ENCODE measurements at places on chromosomes 7 and 10.

DNA sequence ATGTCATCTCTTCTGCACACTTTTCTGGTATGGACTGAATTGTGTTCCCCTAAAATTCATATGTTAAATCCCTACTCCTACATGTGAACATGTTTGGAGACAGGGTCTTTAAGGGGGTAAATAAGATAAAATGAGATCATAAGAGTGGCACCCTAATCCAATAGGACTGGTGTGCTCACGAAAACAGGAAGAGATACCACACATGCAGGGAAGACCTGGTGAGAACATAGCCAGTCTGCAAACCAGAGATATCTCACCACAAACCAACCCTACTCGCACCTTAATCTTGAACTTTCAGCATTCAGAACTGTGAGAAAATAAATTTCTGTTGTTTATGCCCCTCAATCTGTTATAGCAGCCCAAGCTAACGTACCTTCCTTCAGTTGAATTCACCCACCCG, 51.8 kb downstream of the VWDE start:
- DNase-seq: no peak

DNA sequence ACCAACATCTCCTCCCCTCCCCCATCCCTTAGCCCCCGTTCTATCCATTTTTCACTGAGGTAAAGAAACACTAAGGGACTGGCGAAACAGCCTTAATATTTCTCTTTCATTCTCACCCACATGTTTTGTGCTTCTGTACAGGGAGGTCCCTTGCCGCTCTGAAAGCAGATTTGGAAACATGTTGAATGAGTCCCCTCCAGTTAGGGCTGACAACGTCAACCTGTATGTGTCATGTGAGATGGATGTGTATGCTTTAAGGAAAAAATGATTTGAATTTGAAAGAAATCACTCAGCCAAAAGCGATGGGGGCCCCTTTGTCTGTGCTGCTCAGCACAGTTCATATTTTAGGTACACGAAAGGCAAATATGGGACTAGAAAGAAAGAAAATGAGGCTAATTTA, 314.3 kb upstream of the LRGUK start:
- DNase-seq: no peak

DNA sequence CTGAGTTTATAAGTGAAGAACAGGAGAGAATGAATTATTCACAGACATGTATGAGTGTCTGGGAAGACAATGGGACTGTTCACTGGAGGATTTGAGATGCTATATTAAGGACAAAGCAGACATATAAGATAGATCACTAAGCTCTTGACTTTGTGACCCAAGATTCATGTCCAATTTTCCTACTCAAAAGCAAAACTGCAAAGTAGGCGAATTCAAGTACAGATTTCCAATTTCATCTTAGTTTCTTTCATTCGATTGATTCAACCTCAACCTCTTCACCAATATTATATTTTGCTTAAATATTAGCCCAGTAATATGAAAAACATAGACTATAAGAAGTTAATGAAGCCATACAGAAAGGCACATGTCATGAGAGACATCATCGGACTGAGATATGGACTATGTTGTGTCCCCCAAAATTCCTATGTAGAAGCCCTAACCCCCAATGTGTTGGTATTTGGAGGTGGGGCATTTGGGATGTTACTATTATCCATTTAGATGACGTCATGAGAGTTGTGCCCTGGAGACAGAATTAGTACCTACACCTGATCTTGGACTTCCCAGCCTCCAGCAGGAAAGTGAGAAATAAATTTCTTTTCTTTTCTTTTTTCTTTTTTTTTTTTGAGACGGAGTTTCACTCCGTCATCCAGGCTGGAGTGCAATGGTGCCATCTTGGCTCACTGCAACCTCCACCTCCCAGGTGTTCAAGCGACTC, 353.7 kb upstream of the AKR1E2 start:
- DNase-seq: no peak

GRCh38 chr7:142752376-142753225, 3.3 kb downstream of the PRSS1 start:
- no peak for DNase-seq

- no peak for DNase-seq
These were observed 45.6 kb downstream of the PTPRE start for GRCh38 chr10:127952575-127952869.

DNA sequence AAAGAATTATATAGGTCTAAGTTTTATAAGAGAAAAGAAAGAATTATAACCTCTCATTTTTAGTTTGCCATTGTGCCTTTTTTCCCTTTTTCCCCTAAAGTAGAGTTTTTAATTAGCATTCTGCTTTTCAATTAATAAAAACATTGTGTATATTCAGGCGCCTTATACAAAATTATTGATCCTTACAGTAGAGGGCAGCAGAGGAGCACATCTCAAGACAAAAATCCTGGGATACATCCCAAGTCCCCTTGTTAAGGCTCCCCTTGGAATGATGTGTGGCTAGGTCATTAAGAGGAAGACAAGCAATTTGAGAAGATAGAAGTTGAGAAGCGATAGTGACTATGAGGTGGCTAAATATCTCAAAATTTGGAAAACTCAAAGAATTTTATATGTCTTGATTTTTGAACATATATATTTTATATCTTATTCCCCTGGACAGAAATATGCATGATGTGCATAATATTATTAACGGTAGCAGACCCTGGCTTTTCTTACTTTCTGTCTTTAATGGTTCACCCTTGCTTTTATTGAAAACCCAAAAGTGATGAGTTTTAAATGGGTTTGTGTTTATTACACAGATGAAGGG, 19.1 kb upstream of the TPK1 start:
- no peak for DNase-seq

- DNase-seq: no peak
These were observed 1.4 kb upstream of the PDE1C start for GRCh38 chr7:32071466-32072091.

DNA sequence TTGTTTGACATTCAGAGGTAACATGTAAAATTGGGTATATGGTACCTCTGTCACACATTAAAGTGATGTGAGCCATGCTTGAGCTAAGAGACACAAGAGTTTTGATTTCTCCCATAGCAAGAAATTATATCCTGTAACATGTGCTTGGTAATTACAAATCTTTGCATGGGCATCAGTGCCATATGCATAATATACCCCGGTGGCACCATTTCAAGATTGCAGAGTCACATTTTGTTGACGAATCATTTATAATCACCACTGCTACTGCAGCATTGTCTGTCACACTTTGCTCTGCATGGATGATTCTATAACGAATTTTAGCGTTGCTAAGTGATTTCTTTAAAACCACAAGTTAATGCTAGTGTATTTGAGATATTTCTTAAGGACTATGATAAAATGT, 443.7 kb upstream of the LRRN3 start:
- DNase-seq: no peak

- DNase-seq: no peak
These were observed 32.7 kb upstream of the SH2D4B start for GRCh38 chr10:80504897-80505465.

- DNase-seq: no peak
These were observed 65.4 kb downstream of the PRPF18 start for GRCh38 chr10:13651969-13652720.

GRCh38 chr10:97384156-97384555, 17.0 kb downstream of the RRP12 start:
- no peak for DNase-seq

- DNase-seq: peak; percentile 47
These were observed 143.0 kb downstream of the CUBN start for GRCh38 chr10:16986406-16987205.

DNA sequence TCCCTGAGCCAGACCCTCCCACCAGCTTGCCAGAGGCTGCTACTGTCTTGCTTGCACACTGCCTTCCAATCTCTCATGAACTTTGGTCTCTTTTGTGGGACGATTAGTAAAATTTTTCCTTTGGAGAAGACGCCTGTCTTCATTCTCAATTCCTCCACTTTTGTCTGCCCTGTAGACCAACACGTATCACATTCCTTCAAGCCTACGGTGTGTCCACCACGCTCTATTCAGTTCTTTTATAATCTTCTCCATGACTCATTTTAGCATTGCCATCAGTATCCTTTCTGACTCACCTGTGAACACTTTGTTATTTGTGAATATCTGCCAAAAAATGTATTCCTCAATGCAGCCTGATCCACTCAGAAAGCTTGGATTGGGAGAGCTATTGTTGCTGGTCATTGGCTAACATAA, 1.4 kb downstream of the GIMAP5 start:
- DNase-seq: no peak

DNA sequence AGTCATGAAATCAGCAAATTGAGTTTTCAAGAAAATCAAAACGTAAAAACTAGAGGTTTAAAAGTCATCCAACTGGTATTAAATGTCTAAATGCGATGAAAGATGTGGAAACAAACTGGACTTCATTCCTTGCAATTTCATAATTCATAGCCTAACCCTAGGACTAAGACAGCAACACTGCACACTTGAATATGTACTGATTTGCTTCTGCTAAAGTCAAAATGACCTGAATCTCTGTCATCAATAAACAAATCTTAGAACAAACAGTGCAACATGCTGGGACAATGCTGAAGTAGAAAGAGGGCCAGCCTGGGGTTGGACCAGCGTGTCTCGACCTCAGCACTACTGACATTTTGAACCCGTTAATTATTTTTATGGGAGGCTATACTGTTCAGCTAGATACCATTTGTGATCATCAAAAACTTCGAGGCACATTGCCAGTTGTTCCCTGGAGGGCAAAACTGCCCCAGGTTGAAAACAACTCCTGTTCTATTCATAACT, 47.1 kb downstream of the MYOF start:
- no peak for DNase-seq

DNA sequence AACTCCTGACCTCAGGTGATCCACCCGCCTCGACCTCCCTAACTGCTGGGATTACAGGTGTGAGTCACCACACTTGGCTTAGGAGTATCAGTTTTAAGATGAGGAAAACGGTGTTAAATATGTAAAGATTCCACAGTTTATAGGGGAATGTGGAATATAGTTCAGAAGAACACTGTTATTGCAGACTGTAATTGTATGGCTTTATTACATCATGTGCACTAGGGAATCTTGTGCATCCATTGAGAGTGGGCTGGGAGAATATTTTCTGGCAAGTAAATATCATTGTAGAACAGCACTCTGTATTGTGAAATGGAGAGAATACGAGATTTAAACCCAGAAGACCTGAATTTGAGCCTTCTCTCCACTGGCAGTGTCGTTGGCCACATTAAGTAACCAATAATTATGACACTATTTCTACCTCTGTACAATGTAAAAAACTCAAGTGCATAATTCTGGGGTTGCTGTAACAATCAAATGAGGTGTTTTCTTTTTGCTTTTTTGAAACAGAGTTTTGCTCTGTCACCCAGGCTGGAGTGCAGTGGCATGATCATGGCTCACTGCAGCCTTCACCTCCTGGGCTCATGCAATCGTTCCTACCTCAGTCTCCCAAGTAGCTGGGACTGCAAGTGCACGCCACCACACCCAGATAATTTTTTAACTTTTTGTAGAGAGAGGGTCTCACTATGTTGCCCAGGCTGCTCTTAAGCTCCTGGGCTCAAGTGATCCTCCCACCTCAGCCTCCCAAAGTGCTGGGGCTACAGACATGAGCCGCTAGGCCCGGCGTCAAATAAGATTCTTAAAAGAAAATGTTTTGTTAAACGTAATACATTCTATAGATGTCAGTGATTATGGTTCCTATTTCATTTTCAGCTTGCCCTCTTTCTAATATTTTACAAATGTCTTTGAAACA, 12.0 kb upstream of the PARD3 start:
- DNase-seq: no peak

DNA sequence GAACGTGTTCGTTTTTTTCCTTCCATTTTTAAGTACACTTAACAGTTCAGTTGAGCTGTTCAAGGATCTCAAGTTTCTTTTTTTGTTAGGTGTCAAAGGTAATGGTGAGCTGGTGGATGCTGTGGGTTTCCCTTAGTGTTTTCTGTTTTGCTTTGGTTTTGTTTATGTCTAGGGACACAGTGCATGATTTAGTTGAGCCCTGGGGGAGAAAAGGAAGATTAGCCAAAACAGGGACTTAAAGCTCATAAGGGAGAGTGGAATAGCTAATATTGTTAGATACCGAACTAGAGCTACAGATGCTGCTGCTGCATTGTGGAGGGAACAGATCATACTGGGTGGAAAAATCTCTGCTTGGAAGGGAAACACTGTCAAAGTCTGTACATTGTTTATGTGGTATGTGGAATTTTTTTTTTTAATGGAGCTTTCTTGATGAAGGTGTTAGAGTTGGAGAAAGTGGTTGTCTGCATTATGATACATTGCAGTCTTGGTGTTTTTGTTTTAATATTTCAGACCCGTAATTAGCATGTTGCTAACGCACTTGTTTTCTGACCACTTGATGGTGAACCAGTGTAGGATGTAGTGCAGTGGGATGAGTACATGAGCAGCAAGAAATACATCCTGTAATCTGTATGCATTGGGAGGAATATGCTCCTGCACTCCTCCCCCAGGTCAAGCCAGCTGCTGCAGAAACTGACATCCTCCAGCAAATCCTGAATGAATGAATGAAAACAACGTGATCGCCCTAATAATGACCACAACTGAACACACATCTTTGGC, 2.1 kb downstream of the GLCCI1 start:
- no peak for DNase-seq

GRCh38 chr10:111076682-111077478, at the start of gene ADRA2A:
Gene ADRA2A (plus strand): TSS chr10:111077029. CDS start chr10:111077997, 968 bp downstream.
- DNase-seq: no peak

GRCh38 chr10:47370015-47370767, 13.9 kb downstream of the ZNF488 start:
- DNase-seq: no peak

DNA sequence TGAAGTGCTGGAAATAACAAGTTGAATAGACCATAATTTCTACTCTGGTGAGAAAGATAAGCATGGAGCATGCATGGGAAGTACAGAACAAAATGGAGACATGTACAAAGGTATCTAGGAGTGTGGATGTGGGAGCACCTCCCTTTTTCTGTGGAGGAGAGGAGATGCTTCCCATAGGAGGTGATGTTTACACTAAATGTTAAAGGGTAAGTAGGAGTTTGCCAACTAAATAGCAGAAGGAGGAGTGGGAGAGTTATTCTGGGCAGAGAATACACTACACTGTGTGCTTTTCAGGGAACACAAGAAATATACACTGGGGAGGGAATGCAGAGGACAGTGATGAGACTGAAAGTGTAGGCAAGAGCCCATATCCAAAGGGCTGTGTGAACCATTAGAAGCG, 21.1 kb upstream of the PANK1 start:
- DNase-seq: no peak

DNA sequence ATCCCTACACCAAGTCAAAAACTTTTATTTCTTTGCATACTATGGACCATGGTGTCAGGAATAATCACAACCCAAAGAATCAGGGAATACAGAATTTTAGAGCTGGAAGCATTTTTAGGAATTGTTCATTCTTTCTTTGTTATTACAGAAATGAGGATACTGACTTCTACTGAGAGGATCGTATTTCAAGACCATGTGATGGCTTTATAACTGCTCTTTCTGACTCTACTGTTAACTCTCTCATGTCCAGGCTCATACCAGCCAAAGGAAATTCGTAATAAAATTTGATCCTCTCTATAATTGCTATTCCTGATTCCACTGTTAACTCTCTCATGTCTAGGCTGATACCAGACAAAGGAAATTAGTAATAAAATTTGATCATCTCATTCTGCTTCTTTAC, 1050.9 kb upstream of the C7orf33 start:
- DNase-seq: no peak
